ENCODE measurements at places on chromosomes 12 and 14.

DNA sequence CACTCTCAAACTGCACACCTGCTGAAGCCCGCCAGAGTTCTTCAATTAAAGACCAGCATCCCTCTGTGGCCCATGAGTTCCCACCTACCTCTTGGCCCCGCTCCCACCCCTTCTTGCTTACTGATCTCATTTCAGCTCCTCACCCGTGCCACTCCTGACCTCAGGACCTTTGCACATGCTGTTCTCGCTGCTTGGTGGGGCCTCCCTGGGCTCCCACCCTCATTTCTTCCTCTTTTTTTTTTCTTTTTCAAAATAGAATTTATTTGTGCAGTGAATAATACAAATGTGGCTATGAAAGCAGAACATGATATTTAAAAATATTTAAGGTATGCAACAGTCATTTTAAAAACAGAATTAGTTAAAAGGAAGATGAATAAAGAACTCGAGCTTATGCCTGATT, 8.5 kb upstream of the SERPINA9 start:
- no peak for DNase-seq

DNA sequence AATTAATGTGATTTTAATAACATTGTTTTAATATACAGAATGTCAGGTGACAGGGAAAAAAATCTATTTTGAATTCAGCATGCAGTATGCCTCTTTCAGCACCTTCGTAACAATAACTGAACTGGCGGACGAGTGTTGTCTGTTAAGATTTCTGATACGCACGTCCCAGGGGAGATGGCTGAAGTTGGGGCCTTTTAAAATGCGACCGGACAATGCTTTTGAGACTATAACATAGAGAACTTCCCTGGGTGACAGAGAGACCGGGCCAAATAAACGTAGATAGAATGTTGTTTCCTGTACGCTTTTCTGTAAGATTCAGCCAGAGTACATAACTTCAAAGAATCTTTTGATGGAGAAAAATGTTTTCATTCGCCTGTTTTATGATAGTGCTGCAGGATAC, 239.7 kb downstream of the EGLN3 start:
- DNase-seq, result no peak

DNA sequence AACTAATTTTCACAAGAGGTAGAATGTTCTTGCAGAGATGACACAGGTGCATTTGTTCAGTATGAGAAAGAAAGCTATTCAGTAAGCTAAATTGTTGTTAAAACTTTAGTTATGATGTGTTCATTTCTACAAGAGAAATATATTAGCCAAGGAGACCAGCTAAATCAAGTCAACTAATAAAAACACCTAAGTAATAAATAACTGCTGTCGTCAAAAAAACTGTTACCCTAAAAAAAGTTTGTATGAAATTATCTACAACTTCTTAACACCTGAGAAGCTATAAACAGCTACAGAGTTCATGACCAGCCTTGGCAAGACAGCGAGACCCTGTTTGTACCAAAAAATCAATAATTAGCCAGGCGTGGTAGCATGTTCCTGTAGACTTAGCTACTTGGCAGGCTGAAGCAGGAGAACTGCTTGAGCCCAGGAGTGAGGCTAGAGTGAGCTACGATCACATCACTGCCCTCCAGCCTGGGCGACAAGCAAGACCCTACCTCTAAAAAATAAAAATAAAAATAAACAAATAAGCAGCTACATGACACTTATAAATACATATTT, 67.6 kb upstream of the AP4S1 start:
- DNase-seq, result no peak

- no peak for DNase-seq
These were observed 166.2 kb upstream of the CDKN3 start for GRCh38 chr14:54230645-54231044.

- DNase-seq, result no peak
These were observed 35.2 kb downstream of the CDC42BPB start for GRCh38 chr14:103022002-103022684.

GRCh38 chr12:26135010-26135420, 10.2 kb upstream of the BHLHE41 start:
- DNase-seq, result no peak

DNA sequence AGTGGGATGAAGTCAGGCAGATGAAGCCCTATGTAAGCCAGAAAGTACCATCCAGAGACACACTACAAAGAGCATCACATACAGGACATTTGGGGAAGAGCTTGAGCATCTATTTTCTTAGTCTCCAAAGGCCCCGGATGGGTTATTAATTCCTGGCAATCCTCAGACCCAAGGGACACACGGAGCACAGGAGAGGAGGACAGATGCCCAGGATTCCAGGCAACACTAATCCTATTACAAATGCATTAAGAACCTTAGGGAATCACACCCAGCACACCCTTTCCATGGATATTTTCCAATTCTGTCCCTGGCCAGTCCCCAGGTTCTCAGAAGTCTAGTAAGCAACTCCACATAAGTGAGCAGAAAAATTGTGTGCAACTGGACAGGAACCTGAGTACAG, 65.9 kb downstream of the CMKLR1 start:
- DNase-seq, result no peak

DNA sequence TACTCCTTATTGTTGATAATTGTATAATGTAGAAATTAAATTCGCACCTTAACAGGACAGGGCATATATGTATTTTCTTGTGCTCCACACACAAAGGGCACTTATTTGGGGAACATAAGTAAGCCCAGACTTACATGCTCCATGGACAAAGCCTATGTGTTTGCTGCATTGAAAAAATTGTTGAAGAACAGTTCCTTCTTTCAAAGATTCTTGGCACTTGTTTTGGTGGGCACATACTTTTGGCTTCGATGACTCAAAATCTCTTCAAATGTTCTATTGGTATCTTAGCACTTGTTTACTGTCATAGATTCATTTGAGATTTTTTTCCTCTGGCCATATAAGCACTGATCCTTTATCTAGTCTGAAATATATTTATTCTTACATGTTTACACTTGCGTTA, 1.4 kb upstream of the MAP4K5 start:
- no peak for DNase-seq

DNA sequence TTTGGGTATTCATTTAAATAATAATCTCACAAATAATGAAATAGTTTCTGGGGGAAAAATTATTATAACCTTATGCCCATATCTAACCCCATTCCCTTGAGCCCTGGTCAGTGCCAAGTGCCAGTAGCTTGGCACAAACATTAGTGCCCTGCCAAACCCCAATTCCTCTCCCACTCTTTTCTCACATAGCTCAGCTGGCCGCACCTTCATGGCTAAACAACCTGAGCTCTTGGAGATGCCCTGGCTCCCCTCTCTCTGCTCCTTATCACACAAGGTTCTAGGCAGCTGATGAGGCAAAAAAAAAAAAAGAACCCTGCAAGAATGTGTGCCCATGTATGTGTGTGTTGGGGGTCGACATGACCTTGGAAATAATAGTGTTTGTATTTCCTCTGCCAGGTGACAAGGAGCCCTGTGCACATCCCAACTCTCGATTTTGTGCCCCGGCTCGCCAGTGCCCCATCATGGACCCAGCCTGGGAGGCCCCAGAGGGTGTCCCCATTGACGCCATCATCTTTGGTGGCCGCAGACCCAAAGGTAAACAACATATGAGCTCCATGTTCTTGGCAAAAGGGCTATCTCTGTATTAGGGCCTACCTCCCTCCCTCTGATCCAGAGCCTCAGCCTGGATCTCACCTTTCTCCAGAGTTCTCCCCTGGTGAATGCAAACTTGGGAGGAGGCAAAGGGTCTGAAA, 8.4 kb downstream of the PCK2 start:
- no peak for DNase-seq

DNA sequence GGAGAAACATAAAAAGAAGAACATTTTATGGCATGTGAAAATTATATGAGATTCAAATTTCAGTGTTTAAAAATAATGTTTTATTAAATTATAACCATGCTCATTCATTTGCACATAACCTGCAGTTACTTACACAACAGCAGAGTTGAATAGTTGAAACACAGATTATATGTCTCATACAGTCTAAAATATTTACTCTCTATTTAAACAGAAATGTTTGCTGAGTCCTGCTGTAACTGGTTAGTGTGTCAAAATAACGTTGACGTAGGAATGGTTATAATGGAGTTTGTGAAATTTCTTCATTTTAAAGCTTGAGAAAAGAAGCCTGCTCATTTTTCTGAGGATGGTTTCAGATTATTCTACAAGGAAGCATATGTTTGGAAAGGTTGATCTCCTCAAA, 196.5 kb upstream of the GARIN2 start:
- DNase-seq, result no peak

- DNase-seq, result no peak
These were observed 162.7 kb downstream of the ETV6 start for GRCh38 chr12:11812241-11812585.

DNA sequence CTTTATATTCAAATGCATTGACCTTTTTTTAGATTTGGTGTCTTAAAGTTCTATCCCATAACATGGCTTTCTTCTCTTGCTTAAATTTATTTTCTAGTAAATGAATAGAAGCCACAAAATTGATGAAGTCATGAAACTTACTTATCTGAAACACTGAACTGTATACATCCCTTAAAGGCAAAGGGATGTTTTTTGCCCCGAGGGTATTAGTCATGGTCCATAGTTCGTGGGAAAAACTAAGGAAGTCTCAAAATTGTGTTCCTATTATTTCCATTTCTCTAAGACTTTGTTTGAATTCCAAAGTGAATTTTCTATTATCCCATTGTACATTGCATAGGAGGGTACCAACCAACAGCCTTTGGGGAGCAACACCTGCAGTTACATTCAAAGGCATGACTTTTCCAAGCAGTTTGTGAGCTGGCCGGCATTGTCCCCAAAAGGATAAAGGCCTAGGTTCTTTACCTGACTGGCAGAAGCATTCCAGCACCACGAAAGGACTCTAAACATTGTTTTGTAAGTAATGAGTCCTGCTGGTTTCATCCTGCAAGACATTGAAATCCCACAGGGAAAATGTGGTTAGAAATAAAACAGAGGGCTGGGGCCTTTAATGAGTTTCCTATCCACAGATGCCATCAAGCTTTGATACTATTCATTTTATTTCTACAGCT, 473.5 kb downstream of the PRKD1 start:
- DNase-seq, result no peak

DNA sequence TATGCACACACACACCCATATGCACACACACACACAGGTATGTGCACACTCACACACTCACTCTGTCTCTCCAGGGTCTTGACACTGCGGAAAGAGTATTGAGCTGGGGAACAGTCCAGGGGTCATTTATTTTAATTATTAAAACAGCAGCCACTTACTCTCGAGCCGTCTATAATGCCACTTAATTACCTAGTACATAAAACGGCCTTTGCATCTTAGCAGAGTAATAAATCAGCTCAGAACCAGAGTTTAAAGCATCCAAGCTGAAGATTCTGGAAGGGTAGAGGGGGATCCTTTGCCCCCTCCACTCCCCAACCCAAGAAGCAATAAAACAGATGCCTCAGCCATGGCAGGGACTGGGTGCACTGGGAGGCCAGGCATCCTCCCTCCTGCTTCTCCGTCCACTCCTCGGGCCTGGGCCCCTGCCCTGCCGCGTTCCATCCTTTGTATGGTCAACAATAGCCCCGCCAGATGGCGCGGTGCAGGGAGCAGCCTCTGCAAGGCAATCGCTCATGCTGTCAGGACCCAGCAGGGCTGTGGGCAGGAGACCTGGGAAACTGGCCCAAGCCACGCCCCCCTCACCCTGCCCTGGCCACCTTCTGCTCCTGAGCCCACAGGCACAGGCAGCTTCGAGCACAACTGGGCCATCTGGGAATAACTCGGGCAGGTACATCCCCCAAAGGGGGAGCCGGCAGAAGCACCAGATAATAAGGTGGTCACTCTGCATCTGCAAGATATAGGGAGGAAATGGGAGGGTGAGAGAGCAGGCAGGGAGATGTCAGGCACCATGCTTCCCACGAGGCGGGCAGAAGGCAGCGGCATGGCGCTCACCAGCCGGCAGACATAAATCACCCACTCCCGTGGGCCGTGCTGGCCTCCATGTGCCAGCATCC, 40.9 kb downstream of the CCDC85C start:
- DNase-seq, result no peak

GRCh38 chr12:63857771-63858670, 13.5 kb downstream of the SRGAP1 start:
- no peak for DNase-seq

DNA sequence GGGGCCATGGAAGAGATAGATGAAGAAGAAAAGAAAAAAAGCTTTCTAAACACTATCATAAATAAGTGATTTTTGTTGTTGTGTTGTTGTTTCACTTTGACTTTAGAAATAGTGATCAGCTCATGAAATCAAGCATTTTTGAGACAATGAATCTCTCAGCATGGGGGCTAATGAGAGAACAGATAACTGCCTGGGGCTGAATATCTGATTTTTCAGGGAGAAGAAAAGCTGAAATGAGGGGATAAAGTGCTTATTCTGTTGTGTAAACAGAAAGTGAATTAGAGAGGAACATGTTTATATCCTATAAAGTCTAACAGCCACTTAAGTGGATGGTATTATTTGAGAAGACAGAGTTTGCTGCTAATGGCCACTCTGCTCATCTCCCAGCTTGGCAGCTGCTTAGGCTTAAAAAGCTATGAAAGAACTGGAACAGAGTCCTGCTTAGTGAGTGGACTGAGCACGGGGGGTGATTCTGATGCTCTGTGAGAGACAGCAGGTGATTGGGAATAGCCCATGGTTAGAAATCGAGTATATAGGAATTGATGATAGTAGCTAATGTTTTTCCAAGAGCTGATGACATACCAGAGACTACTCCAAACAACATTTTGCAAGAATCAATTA, 646.1 kb upstream of the TMEM132C start:
- no peak for DNase-seq

DNA sequence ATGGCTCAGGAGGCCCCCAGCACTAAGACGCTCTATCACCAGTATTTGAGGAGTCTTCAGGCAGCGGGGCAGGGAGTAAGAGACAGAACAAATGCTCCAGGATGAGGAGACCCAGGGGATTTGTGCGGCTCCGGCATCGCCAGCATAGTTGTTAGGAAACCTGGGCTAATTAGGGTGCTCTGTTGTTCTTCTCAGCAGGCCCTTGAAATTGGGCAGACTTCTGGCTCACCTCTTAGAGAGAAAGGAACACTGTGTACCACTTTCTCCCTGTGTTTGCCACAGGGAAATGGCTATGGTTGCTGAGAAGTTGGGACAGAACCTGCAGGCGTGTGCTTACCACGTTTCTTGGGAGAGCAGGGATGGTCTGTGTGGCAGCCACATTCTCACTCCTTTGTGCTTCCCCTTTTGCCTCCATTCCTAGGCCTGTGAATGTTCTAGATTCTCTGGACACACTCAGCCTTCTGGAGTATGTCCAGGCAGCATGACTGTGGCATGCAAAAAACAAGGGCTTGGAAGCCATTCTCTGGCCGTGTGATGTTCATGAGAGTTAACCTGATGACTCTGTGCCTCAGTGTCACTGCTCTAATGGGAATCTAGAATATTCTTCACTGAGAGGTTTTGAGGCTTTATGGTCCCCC, 109.0 kb downstream of the CHST11 start:
- no peak for DNase-seq

GRCh38 chr12:12439636-12440035, 82.8 kb downstream of the BORCS5 start:
- no peak for DNase-seq

DNA sequence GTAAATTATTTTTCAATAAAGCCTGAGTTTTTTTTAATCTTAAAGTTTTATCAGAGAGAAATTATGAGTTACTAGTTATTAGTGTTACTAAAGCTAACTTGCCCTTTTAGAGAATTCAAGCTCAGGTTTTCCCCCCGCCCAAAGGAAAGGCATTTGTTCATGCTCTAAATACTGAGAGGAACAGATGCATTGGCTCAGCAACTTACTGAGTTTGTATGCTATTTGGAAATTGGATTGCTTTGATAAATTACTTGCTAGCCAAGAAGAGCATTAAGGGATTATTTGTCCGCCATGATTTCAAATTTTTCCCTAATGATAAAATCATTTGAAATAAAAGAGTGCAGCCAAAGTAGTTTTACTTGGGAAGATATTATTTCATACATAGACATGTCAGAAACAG, 149.4 kb downstream of the METTL25 start:
- DNase-seq, result no peak
